ENCODE measurements at places on chromosomes 3 and 15. TPM values are rescaled to one million over a fixed set of nuclear protein-coding genes. Genes with fewer than 3 reads are reported as not detected.

Gene FAM43A
- total RNA-seq = 20.2 TPM

DNA sequence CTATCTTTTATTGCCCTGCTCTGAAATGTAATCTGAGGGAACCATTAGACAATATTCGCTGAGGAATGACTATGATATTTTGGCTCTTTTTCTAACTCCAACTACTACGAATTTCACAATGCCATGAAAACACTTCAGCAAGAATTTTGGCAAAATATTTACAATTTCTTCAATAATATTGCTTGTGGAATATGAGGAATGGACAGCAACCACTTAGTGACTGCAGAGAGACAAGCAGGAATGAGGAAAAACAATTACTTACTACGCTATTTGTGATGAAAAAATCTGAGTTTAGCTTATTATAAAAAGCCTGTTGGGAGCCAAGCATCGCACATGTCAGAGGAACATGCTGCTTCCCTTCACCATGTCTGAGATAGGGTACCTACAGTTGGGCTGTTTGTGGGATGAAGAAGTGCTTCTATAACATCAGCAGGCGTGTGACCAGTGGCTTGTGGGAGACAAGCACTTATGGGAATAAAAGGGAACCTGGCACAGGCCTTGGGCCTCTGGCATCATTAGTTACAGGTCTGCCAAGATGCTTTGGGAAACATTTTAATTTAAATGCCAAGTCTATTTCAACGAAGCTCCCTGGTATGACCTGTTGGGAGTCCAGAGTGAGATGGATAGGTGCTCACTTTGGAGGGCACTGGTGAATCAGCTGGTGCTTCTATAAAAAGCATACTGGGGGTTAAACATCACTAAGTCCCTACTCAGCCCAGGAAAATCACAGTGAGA lies 2.7 kb upstream of the PLCL2 start:
- no peak for DNase-seq

Gene CDHR4
- not detected for total RNA-seq

GRCh38 chr3:89426060-89426459 lies 318.6 kb downstream of the EPHA3 start:
- no peak for DNase-seq
